ENCODE measurements at places on chromosomes 1 and 21. TPM values are rescaled to one million over a fixed set of nuclear protein-coding genes. Genes with fewer than 3 reads are reported as not detected.

CLCA2 gene
- not detected for total RNA-seq

TIAM1 gene
- total RNA-seq: 15.0 TPM

LRRC39 gene
- 0.92 TPM for total RNA-seq

ADGRL4 gene
- total RNA-seq: 9.3 TPM

SH3GLB1 gene
- total RNA-seq: 65.7 TPM

MANEAL gene
- 6.9 TPM for total RNA-seq

CRTC2 gene
- total RNA-seq: 60.6 TPM

- DNase-seq: peak; percentile 38
Measured at GRCh38 chr1:28966617-28967016, 52.2 kb downstream of the EPB41 start.

GRCh38 chr1:183470147-183470960 is 1.9 kb upstream of the SMG7 start:
- DNase-seq: peak; percentile 91

DNA sequence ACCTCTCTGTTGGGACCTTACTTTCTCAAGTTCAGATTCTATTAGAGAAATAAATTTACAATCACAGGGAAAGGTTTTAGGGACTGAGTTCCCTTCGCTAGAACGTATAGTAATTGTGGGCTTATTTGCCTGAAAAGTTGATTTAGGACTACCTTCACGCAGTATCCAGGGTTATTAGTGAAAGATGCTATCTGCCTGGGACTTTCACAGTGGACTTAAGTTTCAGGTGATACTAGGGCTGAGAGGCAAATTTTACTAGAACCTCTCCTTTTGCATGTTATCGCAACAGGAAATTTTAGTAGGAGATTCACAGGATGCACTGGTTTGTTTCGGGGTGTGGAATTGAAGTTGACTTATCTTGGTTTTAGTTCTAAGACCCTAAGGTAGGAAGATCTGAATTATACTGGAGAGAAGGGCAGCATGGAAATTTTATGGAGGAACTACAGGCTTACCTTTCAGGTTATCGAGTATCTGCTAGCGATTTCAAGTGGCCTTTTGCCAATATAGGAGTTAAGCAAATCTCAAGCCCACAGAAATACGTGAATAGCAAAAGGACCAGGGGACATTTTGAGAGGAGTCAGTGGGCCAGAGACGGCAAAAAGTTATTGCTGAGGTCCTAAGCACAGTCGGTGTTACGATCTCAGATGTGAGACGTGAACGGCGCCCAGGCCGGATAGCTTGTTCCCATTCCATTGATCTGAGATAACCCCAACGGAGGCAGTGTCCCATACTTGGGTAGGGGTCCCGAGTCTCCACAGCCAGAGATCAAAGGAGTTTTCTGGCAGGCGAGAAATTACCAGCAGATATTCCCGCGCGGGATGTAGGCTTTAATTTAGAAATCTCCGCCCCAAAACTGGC is 723 bp upstream of the GNAI3 start:
- DNase-seq: no peak

DNA sequence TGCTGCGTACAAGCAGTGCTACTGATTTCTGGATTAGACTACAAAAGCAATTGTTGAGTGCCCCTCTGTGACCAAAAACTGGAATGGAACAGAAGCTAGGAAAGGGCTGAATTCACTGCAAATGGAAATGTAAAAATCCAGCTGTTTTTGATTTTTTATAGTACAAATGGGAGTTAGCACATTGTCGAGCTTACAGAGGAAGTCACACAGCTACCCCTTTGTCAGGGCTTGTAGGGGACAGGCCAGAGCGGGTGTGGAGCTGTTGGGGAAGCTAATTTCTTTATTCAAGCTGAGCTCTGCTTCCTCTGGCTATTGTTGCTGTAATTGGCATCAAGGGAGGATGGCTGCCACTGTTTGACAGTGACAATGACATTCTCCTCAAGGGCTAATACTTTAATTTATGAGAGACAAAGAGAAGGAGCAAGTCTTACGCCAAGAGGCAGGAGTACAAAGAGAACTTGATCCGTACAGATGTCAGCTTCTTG is 96.1 kb downstream of the SLC35F3 start:
- DNase-seq: no peak

- DNase-seq: peak; percentile 16
Measured at GRCh38 chr1:6998267-6998666, 213.0 kb downstream of the CAMTA1 start.

DNA sequence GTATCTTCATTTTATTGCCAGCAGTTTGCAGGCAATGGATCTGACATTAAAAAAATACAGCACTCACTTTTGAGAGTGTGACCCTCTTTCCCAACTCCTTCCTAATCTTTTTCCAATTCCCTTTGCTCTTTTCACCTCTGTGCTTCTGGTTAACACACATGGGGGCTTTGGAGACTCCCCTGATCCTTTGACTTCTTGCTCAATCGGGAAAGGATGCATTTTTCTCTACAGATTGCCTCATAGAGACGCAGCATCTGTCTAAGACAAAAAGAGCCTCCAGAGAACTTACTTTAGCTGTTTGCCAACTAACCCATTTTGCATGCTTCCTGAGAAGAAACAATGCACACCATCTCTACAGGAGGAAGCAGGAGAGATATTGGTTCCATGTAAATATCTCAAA is 378.3 kb downstream of the PBX1 start:
- no peak for DNase-seq

GRCh38 chr1:40711465-40712404 is 20.2 kb downstream of the NFYC start:
- DNase-seq: peak; percentile 10

DNA sequence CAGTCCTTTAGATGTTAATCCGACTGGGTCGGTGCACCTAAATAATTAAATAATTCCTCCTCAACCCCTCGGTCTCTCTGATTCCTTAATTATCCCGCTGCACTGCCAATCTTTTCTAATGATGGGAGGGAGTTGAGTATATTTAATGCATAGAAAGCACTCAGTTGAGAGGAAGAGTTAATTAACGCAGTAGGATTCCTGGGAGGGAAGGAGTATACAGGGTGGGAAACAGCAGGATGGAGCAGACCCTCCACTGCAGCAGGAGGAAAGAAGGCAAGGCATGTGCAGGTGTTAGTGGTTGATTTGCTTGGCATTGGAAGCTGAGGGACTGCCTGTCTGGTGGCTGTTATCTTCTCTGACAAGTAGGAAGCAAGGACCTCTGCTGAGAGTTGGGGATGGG is 9.9 kb upstream of the REN start:
- no peak for DNase-seq

DNA sequence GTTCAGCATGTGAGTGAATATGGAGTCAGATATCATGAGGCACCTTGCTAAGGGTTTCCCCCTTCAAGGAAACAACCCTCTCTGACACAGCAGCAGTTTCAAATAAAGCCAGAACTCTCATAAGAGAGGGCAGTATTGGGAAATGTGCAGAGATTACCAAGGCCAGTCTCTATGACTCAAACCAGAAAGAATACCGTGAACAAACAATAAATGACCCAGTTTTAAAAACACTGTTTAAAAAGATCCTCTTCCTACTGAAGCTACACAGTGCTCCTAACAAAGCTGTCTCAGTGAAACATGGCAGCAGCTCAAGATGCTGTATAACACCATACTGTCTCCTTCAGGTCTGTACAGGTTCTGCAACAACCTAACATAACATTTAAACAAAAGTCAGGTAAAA is 102.6 kb downstream of the KIAA0319L start:
- no peak for DNase-seq

DNA sequence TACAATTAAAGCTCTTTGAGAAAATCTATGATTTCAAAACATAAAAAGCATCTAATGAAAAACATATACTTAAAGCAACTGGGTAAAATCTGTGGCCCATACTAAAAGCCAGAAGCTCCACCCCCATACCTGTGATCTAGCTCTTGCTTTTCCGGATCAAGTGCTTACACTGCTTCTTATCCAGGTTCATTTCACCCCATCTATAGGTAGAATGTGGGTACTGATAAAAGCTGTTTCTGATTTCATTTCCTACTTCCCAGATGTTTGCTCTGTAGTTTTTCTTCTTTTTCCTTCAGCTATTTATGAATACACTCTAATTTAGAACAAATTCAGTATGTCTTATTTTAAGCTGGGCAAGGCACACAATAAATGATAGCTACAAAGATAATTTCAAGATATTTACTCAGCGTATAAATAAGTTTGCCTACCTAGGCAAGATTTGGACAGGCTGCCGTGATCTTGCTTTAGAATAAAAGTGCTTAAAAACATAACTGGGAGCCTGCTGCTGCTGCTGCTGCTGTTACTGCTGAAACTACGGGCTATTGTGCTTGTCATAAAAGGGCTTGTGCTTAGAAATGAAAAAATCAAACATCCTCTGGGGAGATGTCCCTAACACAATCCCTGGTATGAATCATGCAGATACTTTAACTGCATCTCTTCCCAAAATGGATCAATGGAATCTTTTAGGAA is 2.1 kb downstream of the SIPA1L2 start:
- no peak for DNase-seq

DNA sequence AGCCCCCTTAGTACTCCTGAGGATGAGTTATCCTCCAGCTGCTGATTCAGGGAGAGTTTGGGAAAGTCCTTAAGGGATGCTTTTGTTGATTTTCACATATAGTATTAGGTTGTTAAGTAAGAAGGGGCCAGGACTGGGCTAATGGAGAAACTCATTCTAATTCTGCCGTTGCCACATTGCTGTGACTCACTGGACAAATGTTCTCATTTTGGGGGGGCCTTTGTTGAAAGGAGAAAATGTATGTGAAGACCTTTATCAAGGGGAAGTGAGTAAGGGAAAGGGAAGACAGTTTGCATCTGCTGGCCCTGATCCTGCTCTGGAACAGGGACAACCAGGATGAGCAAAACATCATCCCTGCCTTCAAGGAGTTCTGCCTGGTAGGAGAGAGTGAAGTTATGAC is 123.2 kb upstream of the FGGY start:
- no peak for DNase-seq

DNA sequence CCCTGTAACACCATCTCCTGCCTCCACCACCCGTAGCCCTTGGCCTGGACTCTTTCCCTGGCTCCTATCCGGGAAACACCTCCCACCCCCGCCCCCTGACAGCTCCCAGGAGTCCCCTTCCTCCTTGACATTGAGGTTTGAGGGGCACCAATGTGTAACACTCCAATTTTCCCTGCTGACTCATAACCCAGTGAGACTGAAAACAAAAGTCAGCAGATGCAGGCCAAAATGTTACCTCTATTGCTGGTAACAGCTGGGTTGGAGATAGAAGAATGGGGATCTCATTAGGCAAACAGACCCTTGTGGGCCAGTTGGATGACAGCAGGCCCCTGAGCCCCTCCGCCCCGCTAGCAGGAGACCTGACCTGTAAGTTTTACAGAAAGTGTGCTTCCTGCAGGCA is 237.2 kb downstream of the KAZN start:
- DNase-seq: no peak

DNA sequence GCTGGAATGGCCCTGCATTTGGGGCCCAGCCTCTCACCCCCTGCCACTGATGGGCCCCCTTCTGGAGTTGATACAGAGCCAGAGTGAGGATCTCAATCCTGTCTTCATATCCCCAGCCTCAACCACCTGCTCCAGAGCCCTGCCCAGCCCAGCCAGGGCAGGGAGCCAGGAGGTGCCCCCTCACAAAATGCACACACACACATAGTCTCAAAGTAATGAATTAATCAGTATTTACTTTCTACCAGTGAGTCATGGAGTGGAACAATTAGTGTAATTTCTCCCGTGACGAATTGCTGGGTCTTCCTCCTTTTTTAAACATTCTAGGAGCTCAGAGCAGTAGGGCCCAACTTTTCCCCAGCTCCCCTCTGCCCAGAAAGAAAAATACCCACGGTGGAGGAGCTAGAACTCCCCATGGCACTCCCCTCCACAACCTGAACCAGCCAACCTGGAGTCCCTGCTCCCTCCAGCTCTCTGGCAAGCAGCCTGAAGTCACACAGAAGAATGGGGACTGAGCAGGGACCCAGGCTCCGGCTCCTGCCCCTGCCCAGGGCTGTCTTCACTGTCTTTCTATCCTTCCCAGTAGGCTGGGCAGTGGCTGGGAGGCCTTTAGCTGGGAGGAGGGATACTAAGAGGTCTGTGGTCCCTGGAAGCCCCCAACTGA is 29.3 kb downstream of the SDC3 start:
- no peak for DNase-seq

GRCh38 chr1:167517535-167518330 is 596 bp downstream of the CD247 start:
- no peak for DNase-seq

DNA sequence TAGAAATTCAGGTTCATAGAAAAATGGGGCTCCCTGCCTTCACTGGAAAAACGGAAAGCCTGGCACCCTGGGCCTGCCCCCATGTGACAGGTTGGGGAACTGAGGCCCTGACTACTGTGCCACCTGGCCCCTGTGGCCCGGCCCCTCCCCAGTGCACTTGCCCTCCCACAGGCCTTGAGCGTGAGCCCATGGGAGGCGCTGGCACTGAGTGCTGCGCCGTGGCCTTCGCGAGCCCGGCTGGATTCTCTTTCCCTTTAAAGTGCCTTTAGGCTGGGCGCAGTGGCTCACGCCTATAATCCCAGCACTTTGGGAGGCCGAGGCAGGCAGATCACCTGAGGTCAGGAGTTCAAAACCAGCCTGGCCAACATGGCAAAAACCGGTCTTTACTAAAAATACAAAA is 45.7 kb downstream of the SLC37A1 start:
- no peak for DNase-seq

- DNase-seq: no peak
Measured at GRCh38 chr1:216113181-216113580, 310.1 kb downstream of the USH2A start.

DNA sequence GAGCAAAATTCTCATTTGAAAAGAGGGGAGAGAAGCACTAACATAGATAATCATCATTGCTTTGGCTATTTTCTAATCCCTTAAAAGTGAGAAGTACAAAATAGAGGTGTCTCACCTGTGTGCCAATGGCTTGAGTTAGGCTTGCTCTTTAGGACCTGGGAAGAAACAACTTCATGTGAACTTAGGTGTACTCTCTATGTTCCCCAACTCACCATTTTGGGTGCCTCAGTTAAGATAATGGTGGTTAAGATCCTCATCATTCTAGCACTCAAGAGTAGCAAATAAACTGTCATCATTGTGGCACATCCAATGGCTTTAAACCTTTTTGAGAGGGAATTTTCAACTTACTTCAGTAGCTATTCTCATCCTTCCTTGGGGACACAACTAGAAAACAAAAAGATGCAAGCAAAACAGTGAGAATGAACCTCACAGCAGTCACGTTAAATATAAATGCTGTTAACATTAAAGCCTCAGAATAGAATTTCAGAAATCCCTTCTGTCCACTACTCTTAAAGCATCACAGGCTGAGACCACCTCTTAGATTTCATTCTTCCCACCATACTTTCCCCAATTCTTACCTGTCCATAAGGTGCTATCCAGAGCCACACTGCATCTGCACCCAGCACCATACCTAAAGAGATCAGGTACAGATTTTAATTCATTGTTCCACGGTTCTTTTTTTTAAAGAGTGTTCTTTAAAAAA is 1.2 kb downstream of the GAS5 start:
- DNase-seq: no peak

Measured in mucosa of gallbladder (tissue), 1 donor.